Amniotic epithelial cell (primary cell): ENCODE measurements at places on chromosomes 2 and 18.

DNA sequence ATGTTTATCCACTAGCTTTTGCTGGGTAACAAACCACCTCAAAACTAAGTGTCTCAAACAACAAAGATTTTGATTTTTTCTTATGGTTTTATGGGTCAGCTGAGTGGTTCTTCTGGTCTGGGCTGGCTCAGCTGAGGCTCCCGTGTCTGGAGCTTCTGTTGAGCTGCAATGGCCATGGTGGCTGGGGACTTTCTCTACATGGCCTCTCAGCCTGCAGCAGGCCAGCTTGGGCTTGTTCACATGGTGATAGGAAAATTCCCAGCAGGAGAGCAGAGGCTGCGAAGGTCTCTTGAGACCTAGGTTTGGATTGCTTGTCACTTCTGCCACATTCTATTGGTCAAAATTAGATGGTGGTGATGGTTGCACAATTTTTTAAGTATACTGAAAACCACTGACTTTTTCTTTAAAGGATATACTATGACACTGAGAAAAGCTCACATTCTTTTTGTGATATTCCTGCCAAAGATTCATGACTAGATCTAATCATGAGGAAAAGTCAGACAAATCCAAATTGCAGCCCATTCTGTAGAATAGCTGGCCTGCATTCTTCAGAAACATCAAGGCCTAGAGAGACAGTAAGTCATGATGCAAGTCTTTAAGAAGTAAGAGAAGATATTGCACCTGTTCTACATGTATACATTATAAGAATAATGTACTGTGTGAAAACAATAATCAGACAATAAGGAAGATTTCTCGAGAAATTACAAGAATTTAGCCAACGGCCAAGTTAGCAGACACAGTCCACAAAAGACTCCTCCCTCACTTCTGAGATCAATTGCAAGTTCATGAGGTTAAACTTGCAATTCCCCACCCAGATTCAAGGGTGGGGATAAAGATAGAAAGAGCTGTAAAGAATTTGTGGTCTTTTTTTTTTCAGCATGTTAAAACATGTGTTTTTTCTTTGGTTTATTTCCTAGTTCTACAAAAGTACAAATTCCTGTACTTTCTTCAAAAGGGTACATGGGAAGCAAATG lies 35.0 kb upstream of the IL1R2 start:
- no peak for DNase-seq

DNA sequence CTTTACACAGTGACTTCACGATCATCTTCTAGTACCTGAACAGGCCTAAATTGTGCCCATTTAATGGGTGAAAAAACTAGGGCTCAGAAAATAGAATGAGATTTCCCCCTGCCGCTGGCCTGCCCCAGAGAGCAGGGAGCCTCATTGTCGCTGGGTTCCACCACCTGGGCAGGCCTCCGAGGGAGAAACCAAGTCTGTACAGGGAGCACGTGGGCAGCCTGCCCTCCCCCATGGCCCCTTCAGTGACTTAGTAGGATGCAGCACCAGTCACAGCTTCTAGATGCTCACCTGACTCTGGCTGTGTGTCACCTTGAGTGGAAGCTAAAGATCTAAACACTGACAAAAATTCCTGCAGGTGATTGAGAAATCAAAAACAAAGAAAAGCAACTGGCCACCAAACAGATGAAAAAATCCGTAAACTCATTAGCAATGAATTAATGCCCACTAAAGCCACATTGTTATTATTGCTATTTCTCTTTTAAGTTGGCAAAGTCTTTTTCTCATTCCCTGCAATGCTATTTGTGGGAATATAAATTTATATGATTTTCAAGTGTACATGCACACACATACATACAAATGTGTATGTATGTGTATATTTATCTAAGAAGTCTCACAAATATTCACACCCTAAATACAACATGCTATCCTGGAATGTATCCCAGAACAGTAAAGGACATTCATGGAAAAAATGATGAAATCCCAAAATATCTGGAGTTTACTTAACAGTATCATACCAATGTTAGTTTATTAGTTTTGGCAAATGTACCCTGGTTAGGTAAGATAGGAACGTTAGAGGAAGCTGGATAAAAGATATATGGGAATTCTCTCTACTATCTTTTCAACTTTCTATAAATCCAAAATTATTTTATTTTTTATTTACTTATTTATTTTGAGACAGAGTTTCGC lies 18.7 kb upstream of the ASPRV1 start:
- DNase-seq = no peak

- peak; percentile 100 for DNase-seq
Observed at GRCh38 chr18:77191071-77191751, 58.4 kb upstream of the GALR1 start.

- no peak for DNase-seq
Observed at GRCh38 chr2:227035711-227036367, 128.2 kb downstream of the COL4A4 start.

GRCh38 chr2:105836840-105837692 lies 92.4 kb downstream of the NCK2 start:
- no peak for DNase-seq

GRCh38 chr18:11740461-11740860 lies 51.4 kb downstream of the GNAL start:
- no peak for DNase-seq

- peak; percentile 71 for DNase-seq
Observed at GRCh38 chr2:188983427-188984064, 9.4 kb downstream of the COL3A1 start.

DNA sequence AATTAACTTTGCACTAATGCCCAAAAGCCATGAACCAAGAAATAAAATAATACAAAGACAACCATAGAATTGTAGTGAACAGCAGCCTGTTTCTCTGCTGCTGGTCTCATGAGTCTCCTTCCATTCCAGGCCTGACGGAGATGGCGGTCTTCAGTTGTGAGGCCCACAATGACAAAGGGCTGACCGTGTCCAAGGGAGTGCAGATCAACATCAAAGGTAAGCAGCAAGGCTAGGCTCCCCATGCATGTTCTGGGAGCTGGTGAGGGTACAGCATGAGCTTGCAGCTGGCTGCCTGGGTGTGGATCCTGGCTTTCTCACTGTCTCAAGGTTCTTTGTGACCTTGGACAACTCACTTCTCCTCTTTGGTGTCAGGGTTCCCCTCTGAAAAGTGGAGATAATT lies 66.7 kb downstream of the MERTK start:
- DNase-seq = no peak

DNA sequence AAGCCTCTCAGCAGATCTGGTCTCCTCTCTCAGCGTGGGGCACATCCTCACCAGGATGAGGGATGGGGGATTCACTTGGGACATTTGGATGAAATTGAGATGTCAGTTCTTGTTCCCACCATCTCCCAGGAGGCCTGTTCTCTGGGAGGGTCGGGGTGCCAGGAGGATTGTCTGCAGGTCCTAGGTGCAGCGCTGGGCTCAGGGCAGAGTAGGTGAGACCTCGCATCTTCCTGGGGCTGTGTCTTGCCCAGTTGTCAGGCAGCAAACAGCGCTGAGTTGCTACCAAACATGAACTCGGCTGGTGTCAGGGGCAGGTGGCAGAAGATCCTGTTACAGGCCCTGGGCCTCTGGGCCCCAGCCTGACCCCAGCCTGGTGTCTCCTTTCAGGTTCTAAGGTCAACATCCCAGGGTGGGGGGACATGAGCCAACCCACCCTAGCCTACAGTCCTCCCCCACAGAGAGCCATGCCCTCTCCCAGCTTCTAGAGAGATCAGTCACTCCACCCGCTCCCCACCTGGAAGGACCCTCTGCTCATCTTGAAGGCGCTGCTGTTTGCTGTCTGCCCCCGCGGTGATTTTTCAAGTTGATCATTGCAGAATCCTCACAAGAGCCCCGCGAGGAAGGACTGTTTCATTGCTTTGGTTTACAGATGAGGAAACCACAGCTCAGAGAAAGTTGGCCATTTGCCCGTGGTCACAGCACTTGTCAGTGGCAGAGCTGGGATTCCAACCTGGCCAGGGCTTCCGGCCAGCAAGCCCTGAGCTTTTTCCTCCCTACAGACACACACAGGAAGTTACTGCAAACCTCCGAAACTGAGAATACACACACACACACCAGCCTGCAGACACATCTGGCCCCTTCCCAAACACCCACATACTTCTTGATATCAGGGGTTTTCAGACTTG lies 83.9 kb downstream of the STPG4 start:
- DNase-seq = peak; percentile 78

DNA sequence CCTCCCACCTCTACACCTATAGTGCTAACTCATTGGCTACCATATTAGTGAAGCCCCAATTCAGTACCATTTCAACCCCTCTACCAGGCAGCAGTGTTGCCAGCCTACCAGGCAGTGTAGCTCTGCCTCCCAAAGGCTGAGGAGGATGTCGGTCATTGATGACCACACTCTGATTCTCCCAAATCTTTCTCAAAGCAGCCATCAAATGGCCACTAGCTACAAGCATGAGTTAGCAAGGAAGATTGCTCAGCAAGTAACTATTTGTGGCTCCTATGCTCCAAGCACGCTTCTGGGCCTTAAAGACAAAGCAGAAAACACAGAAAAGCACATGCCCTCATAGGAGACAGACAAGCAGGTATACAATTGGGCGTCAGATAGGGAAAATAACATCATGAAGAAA lies 42.7 kb upstream of the AFF3 start:
- no peak for DNase-seq

DNA sequence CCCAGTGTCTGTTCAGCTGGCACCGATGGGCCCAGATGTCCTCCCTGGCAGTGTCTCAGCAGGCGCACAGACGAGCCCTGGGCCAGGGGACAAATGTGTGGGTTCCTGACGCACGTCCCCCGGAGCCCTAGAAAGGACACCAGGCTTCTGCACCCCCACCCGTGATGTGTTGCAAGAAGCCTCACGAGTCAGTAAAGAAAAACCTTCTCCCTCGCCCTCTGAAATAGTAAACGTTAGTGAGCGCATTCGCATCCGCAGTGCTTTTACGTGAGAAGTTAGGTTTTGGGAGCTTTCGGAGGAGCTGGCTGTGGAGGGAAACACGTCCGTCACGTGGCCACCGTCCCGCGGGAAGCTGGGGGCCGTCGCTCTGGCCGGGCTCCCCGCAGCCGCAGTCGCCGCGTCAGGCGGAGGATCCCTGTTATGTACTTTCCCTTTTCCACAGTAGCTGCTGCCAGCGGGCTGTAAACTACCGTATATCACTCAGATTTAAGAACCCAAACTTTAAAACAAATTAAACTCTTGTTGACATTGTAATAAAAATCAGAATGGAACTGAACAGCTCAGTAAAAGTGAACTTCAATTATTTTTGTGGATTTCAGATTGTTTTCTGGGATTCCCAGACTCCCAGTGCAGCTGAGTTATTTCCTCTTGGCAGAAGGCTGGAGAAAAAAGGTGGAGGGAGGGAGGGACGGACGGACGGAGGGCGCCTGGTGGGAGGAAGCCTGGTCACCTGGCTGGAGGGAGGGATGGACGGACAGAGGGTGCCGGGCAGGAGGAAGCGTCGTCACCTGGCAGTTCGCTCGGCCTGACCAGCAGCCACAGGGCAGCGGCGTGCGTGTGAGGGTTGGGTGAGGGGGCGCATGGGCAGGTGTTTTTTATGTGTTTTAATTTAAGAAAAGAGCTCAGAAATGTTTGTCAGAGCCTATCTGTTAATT lies 112.1 kb downstream of the NFATC1 start:
- DNase-seq = peak; percentile 38

- DNase-seq = no peak
Observed at GRCh38 chr18:79556829-79557585, 122.6 kb upstream of the CTDP1 start.

DNA sequence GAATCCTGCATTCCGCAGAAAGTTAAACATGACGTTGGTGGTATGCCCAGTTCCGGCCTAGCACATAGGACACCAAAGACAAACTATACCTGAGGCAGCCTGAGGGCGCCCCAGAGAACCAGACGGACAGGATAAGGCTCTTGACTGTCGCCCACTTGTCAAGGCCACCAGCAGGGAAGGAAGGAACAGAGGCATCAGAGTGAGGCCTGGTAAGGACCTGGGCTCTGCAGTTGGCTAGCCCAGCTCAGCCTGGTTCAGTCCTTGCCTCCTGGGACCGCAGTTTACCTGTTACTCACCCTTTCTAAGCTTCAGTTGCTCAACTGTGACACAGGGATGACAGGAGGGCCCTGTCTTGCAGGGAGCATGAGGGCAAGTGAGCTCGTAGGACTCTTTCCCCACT lies 82.1 kb downstream of the ACTR2 start:
- no peak for DNase-seq

GRCh38 chr18:75408554-75409506 lies 18.7 kb downstream of the SMIM21 start:
- peak; percentile 99 for DNase-seq

DNA sequence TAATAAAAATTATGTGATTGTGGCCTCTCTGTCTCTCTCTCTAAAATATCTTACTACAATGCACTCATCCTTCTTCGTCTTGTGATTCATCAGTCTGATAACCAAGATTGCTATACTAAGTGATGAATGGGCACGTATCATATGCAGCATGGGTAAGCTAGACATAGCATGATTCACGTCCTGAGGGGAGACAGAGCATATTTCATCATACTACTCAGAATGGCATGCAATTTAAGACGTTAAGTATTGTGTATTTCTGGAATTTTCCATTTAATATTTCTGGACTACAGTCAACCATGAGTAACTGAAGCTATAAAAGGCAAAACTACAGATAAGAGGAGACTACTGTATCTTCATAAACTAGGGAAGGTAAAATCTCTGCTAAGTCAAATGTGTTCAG lies 97.0 kb upstream of the CD226 start:
- DNase-seq = peak; percentile 99

- peak; percentile 99 for DNase-seq
Observed at GRCh38 chr2:33210626-33211025, 263.9 kb downstream of the LTBP1 start.
